ENCODE measurements at places on chromosomes 7 and 10.

DNA sequence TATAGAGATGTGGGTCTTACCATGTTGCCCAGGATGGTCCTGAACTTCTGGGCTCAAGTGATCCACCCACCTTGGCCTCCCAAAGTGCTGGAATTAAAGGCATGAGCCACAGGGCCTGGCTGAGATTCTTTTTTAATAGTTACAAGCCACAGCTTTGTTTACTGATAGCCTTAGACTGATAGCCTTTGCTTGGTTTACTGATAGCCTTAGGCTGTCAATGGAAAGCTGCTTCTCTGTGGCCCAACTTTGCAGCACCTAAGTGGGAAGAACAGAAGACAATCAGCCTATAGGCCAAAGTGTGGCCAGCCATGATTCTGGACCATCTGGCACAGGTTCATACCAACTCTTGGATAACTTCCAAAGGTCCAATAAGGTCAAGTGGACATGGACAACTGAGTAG lies 24.1 kb upstream of the CDCA7L start:
- DNase-seq, result no peak

GRCh38 chr10:12978891-12979290 lies 22.6 kb downstream of the CCDC3 start:
- no peak for DNase-seq

DNA sequence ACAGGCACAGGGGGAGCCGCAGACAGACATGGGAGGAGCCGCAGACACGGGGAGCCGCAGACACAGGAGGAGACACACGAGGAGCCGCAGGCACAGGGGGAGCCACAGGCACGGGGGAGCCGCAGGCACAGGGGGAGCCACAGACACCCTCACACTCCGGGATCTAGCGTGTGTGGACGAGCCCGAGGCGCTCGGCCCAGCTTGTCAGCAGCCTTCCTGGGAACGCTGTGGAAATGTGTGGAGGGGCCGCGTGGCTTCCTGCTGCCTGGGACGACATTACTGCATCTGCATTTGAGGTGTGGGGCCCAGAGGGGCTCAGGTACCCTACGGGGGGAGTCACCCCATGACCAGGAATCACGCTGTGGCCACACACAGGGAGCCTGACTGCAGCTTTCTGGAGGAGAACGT lies 313.2 kb downstream of the PTPRN2 start:
- DNase-seq, result no peak

GRCh38 chr7:90256778-90257177 lies 11.8 kb downstream of the CFAP69 start:
- DNase-seq, result no peak

DNA sequence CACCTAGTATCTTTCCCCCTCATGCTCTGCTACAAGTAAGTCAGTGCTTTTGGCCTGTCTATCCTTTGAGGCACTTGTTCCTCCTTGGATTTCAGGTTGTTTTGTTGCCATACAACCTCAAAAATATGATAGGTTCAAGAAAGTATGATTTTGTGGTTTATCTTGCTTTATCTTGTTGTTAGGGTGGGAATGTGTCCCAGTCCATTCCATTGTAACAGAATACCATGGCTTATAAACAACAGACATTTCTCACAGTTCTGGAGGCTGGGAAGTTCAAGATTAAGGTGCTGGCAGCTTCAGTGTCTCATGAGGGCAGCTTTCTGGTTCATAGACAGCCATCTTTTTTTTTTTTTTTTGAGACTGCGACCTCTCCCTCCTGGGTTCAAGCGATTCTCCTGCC lies 72.1 kb downstream of the TMEM270 start:
- no peak for DNase-seq

- DNase-seq, result peak; percentile 82
Measured at GRCh38 chr7:142587578-142588191, 161.6 kb upstream of the PRSS1 start.

DNA sequence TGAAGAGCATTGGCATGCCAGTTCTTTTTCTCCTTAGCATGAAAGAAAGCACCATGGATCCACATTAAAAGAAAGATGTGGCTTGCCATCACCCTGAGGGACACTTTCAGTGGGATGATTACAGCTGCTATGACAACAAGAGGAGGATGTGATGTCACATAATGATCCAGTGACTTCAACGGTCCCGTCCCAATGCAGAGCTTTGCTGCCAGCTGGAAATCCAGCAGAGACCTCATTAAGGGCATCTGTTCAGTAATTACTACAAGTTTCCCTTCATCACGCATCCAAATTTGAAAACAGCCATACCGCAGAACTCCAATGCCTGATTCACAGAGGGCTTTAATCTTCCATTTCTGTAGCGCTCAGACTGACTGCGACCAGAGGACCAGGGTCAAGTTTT lies 206.6 kb downstream of the LSM5 start:
- DNase-seq, result no peak

DNA sequence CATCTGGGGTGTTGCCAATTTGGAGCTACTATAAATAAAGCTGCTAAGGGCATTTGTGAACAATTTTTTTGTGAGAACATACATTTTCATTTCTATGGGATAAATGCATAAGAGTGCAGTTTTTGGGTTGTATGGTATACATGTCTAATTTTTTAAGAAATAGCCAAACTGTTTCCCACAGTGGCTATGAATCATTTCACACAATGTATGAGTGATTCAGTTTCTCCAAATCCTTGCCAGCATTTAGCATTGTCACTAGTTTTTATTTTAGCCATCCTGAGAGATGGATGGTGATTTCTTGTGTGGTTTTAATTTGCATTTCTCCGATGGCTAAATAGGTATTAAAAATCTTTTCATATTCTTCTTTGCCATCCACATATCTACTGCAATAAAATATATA lies 105.3 kb downstream of the AMPH start:
- no peak for DNase-seq

GRCh38 chr7:51321961-51322515 lies 5.4 kb upstream of the COBL start:
- DNase-seq, result no peak

- DNase-seq, result peak; percentile 69
Measured at GRCh38 chr7:112205343-112206237, 609 bp downstream of the DOCK4 start.

- no peak for DNase-seq
Measured at GRCh38 chr10:82150123-82150900, 275.3 kb downstream of the NRG3 start.

- no peak for DNase-seq
Measured at GRCh38 chr7:1864161-1864940, 194.3 kb downstream of the ELFN1 start.

DNA sequence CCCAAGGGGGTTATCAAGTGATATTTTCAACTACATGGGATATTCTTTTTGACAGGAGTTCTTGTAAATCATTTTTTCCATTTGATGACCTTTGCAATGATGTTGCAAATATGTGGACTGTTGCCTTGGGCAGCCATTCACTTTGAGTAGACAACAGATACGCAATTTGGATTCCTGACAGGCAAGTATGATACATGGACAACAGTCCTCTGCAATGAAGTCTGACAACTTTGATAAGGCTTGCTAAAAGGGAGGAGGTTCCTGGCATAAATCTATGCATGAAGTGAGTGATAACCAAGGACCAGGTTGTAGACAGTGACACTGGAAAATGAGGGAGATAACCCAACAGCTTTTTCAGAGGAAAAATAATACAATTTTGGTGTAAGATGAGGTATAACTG lies 17.7 kb downstream of the LRRD1 start:
- DNase-seq, result no peak

GRCh38 chr7:85186083-85186520 lies 754 bp downstream of the SEMA3D start:
- DNase-seq, result peak; percentile 41

- DNase-seq, result peak; percentile 97
Measured at GRCh38 chr7:156903232-156903909, 10.4 kb upstream of the LMBR1 start.

- DNase-seq, result peak; percentile 70
Measured at GRCh38 chr7:1144269-1144771, 15.7 kb downstream of the ZFAND2A start.

DNA sequence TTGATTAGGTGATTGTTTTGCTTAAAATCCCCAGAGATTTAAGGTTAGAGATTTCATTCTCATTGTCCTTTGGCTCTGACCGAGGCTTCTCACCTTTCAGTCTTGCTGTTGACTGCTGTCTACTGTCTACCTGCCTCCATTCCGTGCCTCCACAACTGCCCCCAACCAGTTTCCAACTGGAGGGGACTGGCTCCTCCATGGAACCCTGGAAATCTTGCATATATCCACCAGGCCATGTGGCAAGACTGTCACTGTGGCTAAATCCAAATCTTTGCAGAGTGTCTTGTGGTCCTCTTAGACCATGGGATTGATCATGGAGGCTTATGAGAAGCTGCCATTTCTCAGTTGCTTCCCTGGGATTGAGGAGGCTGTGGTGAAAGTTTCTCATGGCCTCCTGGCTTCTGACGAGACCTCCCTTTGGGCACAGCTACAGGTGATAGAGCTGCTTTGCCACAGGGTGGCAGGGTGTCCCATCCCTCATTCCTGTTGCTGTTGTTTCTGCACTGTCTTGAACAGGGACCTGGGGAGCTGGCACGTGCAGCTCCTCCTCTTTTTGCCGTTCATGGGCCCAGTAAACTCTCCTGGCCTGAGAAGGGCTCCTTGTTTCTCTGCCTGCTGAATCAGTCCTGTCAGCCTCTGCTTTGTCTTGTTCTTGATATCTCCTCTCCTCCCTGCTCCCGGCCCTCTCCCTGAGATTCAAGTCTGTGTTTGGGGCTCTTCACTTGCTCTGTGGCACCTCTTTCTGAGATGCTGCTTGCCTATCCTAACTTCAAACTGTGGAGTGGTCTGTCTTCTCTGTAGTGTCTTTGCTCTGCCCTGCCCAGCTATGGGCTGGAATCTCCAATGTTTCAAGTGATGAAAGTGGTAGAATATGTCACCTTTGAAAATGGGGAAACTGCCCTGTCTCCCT lies 63.6 kb upstream of the IGFBP3 start:
- DNase-seq, result no peak

DNA sequence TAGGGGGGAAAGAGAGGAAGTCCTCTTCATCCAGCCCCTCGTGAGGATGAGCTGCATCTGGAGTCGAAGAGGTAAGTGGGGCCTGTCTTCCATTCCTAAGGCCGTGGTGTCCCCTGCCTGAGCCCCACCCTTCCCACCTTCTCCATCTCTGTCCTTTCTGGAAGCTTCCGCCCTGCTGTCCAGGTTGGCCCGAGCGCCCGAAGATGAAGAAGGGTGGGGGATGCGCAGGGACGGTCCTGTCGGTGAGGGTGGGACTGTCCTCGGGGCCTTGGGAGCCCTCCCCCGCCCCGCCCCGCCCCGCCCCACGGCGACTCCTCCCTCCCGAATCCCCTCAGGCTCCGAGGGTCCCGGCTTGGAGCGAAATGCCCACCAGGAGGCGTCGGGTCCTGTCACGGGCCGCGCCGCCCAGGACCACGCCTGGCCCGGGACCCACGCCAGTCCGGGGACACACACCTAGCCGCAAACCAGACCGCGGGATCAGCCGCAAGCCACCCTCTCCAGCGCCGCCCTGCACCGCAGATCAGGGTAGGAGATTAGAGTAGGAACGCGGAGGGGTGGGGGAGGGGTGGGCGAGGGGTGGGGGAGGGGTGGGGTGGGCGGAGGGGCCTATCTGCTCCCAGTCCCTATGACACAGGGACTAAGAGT lies 15.3 kb downstream of the GPRIN2 start:
- no peak for DNase-seq

- DNase-seq, result peak; percentile 86
Measured at GRCh38 chr7:135774284-135774683, 25.7 kb upstream of the FAM180A start.

DNA sequence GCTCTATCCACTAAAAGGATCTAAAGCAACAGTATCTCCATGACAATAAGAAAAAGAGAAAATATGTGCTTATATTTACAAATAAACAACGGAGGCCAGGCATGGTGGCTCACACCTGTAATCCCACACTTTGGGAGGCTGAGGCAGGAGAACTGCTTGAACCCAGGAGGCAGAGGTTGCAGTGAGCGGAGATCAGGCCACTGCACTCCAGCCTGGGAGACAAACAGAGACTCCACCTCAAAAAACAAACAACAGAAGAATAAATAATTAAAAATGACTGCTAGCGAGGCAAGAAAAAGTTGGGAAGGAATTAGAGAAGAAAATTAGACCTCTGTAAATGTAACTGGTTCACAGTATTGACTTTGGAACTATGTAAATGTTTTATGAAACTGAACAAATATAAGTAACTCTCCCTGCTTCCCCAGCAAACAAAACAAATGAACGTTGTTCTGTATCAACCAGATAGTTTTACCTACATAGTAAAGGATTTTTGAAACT lies 17.1 kb downstream of the TRIM24 start:
- no peak for DNase-seq

GRCh38 chr7:22452960-22453558 lies 46.9 kb downstream of the STEAP1B start:
- no peak for DNase-seq

DNA sequence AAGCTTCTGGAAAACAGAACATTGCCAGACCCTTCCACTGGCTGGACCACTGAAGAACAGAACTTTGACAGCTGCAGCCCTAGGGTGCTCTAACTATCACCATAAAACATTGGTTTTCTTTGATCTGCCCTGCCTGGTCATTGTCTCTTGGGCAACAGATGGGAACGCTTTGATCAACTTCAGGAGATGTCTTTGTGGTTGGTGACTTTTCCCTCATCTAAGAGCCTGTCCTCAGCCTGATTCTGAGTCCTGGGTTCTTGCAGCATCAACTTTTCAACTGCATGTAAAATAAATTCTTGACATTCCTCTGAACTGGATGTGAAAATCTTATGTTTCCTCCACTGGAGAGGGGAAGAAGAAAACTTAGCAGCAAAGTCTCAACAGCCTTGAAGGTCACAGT lies 53.1 kb upstream of the ZNRF2 start:
- no peak for DNase-seq

GRCh38 chr10:121556455-121556854 lies 41.8 kb downstream of the FGFR2 start:
- DNase-seq, result no peak
